Activated CD8-positive, alpha-beta memory T cell treated with anti-CD3 and anti-CD28 coated beads for 48 hours (primary cell): ENCODE measurements at places on chromosomes 11 and 22.

- no peak for DNase-seq
Observed at GRCh38 chr11:57432149-57432561, 5.2 kb upstream of the SLC43A3 start.

GRCh38 chr22:23878219-23878618 is 16.0 kb upstream of the MIF start:
- DNase-seq = no peak

DNA sequence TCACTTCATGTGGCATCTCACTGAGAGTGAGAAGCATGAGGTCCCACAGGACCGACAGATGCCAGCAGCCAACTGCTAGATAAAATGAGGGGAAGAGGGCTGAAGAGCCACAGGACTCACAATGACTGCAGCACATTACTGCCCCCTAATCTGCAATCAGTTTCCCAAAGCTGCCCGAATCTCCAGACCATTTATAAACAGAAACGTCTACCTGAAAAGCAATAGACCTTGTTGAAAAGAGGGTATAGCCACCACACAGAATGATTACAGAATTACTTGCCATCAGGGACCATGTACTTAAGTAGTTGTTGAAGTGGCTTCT is 12.4 kb upstream of the TEF start:
- DNase-seq = no peak

- no peak for DNase-seq
Observed at GRCh38 chr22:49923445-49923844, 5.0 kb downstream of the CRELD2 start.

GRCh38 chr11:134460881-134461280 is 48.8 kb upstream of the B3GAT1 start:
- DNase-seq = no peak

- no peak for DNase-seq
Observed at GRCh38 chr11:69298267-69299022, 4.5 kb downstream of the MYEOV start.

GRCh38 chr11:2319791-2320472 is 18.1 kb downstream of the TSPAN32 start:
- no peak for DNase-seq

DNA sequence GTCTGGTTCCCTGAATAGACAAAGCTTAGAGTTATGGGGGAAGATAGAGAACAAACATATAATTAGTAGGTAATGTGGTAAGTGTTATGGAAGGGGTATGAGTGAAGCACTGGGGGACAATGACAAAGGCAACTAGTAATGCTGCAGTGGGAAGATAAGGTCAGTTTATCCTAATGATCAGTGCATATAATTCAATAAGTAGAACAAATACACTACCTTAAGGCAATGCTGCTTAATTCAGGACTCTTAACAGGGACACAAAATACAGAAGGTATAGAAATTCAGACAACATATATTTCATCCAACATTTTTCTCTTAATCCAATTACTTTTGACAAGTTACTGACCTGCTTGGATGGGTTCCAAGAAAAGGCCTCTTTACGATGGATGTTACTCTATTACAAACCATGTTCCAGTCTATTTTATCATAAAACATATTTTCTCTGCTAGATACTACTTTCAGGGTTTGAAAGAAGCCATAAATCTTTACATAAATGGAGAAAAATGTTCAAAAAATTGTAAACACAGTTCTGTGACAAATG is 1186.2 kb downstream of the LRRC4C start:
- no peak for DNase-seq

DNA sequence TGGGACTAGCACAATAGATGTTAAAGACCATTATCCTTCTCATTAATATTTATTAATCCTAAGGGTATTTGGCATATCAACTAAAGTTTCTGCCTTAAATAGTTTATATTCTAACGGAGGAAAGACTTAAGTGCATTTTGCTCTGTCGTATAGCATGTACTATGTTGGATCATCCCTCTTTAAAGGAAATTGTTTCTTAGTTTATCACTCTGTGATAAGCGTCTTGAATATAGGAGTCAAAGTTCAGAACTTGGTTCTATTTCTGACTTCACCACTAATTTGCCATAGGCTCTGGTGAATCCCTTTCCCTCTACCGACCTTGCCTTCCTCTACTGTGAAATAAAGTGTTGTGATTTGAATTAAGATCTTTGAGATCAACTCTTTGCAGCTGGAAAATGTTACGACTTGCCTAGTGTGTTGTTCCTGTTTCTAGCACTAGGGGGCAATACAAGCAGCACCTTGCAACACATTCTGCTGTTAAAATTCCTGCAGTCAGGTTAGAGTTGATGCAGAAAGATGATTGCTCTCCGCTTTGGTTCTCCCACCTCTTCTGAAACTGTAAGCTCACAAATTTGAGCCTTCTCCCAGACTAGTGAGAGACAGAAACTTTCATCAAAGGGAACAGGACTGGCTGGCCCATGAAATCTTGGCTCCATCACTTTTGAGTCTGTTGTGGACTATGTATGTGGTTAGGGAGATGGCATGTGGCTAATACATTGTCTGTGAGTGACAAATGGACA is 27.8 kb upstream of the ZNRF3 start:
- DNase-seq = no peak

- no peak for DNase-seq
Observed at GRCh38 chr11:19225123-19225522, 15.6 kb downstream of the E2F8 start.

DNA sequence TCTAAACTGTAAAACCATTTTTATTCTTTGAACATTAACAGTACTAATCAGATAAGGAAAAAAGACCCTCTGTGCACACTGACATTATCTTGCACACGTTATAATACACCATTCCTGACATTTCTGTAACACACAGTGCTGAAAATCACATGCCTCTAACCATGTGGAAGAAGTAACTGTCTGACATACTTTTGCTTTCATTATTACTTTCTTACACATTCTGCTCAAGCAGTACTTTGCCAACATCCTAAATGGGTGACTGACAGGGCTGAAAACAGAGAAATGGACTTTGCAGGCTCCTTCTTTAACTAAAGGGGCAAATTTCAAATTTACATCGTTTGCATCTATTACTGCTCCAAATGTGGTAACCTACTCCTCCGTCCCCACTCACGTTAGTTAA is 22.8 kb upstream of the TP53AIP1 start:
- DNase-seq = no peak

GRCh38 chr11:110373051-110373702 is 56.6 kb upstream of the FDX1 start:
- no peak for DNase-seq

- DNase-seq = no peak
Observed at GRCh38 chr11:117885777-117886176, 9.3 kb upstream of the FXYD6 start.

DNA sequence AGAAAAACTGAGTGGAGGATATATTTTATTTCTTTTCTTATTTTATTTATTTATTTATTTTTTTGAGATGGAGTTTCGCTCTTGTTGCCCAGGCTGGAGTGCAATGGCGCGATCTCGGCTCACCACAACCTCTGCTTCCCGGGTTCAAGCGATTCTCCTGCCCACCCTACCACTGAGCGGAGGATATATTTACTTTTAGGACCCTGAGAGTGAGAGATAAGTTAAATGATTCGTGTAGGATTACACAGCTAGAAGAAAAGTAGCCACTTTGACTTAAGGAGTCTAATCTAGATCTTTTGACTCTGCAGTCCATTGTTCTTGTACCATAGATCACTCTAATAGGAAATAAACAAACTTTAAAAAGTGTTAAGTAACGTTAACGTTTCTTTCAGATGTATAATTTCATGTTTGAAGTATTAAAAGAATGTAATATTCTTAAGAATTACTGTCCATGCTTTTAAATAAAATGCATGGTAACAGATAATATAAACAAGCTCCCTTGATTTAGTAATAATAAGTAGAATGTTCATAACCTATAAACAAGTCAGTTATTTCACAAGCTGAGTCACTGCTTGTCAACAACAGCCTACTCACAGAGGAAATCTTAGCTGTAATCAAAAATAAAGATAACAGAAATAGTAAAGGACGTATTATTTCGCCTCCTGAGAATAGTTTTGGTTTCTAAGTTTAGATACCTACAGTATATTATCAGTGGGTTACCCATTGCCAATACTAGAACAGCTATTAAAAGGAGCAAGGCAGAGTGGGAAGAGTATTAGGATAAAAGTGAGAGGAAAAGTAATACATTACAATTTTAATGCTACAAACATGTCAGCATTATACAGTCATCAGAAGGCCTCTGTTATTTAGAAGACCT is 18.6 kb downstream of the USP47 start:
- no peak for DNase-seq

DNA sequence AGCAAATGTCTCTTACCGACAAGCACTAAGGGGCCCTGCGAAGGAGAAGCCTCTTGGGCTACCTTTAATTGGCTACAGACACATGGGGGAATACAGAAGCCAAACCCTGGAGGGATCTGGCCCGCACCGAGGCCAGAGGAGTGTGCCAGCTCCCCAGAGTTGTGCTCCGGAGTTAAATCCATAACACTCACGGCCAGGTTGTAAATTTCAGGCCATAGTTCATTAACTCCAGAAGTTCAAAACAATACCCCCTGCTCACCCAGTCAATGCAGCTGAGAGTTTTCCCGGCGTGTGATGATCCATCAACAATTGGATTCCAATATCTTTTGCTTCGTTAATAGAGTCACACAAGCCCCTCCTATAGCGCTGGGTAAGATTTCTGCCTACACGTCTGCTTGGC is 371.5 kb downstream of the NXPE2 start:
- no peak for DNase-seq

DNA sequence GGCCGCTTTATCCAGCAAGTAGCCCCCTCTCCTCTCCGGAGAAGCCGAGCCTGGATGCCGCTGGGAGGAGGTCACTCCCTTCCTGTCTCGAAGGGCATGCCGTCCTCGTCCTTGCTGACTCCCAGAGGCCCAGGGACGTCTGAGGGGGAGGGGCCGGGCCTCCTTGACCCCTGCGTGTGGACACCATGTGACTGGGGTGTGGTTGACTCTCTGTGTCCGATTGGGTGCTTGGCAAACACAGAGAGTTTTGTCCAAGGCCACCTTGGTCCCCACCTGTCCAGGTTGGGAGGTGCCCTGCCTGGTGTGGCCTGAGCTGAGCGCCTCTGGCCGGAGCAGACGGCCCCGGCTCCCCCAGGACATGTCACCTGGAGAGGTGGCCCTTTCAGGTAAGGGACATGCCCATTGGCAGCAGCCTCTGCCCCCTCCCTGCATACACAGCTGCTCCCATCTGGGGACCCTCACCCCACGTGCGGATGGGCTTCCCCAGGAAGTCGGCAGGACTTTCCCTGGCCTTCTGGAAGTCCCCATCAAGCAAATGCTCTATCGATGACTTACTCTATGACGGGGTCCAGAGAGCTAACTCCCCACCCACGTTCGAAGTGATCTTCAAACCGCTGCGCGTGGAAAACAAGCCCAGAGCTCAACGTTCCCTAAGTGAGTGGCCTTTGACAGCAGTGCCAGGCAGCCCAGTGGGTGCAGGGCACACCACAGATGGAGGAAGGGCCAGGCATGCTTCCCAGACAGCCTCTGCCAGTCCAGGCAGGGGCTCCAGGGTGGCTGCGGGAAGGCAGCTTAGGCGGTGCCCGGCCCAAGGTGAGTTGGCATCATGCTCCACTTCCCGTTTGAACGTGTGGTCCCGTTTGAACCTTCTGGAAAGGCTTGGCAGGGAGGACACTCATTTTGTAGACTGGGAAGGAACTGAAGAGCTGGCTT is at the start of gene SMIM38:
TSS of gene SMIM38 (plus strand) at position 634 of the 933 bp plus-strand sequence. CDS start 1,912 bp downstream, outside the sequence.
- no peak for DNase-seq

- no peak for DNase-seq
Observed at GRCh38 chr22:20434264-20434751, 3.3 kb downstream of the SCARF2 start.

DNA sequence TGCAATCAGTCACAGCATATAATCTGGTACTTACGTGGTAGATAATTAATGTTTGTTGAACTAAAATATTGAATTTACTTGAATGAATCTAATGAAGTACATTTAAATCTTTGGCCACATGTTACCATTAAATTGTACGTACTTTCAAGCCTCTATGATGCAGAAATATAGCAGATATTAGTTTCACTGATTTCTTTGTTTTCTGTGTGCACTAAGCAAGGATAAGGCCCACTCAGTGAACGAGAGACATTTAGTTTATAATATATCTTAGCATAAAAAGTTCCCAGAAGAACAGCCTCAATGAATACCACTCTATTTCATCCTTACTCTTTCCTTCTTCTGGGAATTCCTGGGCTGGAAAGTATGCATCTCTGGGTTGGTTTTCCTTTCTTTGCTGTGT is at the start of gene OR52E1:
TSS of gene OR52E1 (plus strand) at position 301 of the 400 bp plus-strand sequence.
- DNase-seq = no peak

DNA sequence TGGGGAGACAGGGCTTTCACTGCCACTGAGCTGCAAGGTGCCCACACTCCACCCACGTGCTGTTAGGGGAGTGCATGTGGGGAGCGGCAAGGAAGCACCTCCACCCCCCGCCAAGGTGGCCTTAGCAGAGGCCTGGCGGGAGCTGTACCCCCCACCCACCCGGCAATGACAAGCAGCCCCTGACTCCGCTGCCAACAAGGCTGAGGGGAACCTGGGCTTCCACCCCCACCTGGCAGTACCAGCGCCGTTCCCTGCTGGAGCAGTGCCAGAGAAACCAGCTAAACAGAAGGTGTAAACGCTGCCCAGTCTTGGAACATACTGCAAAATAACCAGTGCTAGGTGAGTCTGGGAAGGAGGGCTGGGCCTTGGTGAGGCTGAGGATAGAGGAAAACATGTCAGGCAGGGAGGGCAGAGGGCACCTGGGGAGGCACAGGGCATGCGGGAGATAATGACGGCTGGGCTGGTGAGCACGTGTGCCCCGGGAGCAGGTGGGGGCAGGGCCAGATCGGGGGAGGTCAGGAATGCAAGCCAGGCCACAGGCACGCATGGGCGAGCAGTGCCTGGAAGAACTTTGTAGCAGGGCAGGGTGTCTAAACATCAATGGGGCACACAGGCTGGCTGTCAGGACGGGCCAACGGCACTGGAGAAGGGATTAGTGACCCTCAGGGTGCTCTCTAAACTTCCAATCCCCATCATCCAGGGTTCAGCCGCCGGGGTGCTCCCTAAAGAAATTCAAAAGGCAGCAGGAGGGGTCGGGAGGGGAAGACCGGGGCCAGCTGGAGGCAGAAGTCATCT is 6.6 kb downstream of the CERK start:
- DNase-seq = no peak

DNA sequence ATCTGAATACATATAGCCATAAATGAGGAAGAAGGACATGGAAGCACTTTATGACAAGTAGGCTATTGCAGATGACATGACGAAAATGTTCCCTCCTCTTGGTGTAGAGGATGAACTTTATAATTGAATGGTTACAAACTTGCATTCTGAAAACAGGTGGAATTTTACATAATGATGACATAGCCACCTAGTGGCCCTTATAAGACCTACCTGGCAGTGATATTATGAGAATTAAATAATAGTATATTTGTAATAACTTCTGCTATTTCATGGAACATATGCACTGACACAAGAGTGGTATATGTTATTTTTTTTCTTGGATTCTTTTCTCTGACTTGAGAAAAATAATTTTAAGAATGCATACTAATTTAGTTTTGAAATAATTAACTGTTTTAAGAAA is 22.9 kb downstream of the TRIM22 start:
- DNase-seq = no peak

DNA sequence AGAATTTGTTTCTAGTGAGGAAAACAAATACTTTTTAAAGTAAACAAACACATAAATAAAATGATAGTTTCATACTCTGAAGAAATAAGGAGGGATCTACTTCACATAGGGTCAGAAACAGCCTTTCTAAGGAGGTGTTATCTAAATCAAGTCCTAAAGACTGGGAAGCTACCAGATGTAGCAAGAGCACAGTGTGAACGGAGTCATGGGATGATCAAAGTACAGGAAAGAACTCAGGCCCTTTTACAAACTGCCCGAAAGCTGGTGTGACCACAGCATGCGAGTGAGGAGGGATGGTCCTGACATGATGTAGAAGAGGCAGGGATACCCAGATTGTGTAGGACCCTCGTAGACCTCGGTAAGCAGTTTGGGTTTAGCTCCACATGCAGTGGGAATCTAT is 102.8 kb downstream of the ARHGAP32 start:
- no peak for DNase-seq
